ENCODE measurements at places on chromosomes 3 and 15.

DNA sequence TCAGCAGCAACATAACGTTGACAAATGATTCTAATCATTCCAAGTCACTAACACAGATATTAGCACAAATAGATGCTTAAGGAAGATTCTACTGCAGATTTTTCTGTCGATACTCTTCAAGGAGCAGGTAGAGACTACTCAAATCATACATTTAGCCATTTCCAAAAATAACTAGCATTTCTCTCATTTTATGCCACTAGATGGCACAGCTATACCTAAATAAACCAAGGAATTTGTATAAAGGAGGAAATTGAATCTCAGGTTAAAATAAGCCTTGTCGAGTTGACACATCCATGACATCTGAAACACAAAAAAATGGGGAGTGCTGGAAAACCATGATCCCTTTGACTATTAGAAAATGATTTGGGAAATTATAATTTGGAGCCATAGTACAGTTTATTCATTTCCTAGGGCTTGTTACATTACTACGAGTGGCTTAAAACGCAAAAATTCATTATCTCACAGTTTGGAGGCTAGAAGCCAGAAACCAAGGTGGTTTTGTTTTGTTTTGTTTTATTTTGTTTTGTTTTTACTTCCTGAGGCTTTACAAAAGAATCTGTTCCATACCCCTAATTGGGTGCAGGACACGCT, 59.5 kb upstream of the STRIT1 start:
- no peak for DNase-seq

DNA sequence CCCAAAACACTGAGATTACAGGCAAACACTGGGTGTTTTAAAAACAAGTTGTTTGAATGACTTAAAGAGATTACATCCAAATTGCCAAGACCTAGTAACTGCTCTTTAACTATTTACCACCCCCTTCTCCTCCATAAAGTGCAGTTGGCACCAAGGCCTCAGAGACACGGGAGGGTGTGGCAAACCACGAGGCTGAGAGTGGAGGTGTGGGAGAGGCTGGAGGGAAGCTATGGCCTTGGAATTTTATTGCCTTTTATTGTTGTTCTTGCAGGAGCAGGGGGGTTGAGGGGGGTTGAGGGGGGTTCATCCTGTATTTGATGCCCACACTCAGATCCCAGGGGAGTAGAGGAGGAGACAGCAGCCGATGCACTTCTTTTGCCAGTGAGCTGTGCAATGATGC, 75.9 kb upstream of the CTDSPL start:
- DNase-seq, result no peak

DNA sequence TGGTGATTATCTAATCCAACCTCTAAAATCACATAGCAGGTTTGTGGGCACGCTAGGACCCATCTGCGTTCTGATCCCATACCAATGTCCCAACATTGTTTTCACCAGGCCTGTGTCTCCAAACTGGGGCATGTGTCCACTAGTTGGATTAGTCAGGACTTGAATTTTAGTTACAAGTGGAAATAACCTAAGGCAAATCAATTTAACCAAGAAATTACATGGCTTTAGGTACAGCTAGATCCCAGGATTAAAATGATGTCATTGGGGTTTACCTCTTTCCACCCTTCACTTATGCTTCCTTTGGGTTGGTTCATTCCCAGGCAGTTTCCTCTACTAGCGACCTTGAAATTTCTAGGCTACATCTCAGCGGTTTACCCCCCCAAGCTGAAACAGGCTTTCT, 47.2 kb upstream of the PXYLP1 start:
- peak; percentile 95 for DNase-seq

DNA sequence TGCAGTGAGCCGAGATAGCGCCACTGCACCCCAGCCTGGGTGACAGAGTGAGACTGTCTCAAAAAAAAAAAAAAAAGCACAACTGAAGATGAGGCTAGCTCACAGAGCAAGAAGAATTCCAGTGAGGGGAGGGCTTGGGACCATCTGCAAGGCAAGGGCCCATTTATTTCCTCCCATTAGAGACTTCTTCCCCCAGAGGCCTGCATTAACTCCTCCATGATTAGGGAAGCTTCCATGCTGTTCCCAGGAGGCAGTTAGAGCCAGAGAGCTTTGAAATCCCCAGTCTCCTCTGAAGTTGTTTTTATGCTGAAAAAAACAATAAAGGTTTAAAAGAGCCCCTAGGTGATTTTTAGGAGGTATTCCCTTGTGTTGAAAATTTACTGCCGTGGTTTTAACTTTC, 54.3 kb upstream of the ADCY5 start:
- no peak for DNase-seq

DNA sequence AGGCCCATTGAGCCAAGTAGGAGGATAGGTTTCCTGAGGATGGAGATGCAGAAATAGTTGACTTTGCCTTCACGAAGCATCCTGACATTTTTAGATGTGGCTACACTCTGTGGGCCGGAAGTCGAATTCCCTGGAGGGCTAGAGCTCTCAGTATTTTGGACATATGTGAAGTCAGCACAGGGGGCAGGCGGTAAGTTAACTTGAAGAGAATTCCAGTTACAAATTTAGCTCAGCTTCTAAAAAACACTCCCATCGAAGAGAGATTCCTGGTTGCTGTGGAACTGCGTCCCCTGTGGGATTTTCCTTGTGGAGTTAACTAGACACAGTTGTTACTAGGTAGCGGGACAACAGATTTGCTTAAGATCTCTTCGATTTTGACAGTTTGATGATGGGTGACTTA, 161.9 kb upstream of the RGMA start:
- DNase-seq, result no peak

DNA sequence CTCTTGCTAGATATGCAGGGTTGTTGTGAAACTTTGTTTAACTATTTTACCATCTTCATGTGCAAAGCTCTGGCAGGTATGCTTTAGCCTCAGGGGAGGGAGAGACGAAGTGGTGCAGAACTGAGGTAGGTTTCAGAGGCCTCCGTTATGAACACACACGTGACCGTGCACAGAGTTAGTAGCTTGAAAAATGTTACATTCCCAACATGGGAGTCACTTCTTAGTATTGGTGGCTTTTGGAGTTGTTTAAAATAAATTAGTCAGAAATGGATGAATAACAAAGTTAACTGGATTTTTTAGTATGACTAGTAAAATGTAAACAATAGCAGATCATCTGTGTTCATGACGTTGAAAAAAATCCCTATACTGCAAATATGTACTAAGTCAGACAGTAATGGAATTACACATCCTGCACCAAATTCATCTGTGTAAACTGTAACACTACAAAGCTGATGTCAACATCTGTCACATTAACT, 279.6 kb downstream of the KLF13 start:
- peak; percentile 89 for DNase-seq

GRCh38 chr3:71718072-71718471, 7.1 kb downstream of the EIF4E3 start:
- DNase-seq, result no peak

DNA sequence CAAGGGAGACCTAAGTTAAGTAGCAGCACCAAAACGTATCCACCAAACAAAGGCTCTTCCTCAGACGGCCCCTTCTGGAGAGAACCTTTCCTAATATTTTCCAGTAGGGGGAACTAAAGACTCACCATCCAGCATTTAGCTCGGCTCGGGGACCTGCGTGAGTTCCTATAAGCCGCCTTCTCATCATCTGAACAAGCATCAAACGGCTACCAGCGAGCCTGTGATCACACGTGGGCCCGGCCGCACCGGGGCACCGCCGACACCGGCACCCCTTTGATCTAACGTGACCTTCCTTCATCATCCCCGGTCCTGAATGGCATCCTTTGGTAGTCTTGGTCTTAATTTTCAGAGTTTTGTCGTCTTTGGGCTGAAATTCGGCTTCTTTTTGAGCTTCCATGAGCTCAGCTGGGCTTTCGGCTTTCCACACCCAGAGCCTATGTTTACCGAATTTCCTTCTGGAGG, 1.4 kb upstream of the ROBO2 start:
- peak; percentile 49 for DNase-seq

GRCh38 chr15:33126559-33127290, 67.8 kb downstream of the FMN1 start:
- DNase-seq, result peak; percentile 84

- no peak for DNase-seq
Observed at GRCh38 chr15:42474827-42475226, 16.1 kb downstream of the ZNF106 start.

- DNase-seq, result no peak
Observed at GRCh38 chr3:5498981-5499380, 311.5 kb downstream of the EDEM1 start.

DNA sequence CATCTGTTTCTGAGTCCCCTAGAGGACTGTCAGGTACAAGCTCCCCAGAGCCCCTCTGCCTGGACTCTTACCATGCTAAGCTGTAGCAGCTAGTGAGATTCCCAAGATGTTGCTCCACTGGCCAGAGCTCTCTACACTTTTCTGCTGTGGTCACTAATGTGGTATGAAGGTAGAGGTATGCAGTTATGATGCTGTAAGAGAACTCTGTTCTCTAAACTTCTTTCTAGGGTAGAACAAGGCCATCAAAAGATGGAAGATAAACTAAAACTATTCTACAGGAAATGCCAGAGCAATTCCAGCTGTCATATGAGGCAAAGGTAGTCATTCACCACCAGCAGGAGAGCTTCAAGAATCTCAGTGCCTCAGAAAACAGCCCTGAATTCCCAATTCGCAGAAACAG, 517.4 kb upstream of the ARRDC4 start:
- DNase-seq, result no peak

DNA sequence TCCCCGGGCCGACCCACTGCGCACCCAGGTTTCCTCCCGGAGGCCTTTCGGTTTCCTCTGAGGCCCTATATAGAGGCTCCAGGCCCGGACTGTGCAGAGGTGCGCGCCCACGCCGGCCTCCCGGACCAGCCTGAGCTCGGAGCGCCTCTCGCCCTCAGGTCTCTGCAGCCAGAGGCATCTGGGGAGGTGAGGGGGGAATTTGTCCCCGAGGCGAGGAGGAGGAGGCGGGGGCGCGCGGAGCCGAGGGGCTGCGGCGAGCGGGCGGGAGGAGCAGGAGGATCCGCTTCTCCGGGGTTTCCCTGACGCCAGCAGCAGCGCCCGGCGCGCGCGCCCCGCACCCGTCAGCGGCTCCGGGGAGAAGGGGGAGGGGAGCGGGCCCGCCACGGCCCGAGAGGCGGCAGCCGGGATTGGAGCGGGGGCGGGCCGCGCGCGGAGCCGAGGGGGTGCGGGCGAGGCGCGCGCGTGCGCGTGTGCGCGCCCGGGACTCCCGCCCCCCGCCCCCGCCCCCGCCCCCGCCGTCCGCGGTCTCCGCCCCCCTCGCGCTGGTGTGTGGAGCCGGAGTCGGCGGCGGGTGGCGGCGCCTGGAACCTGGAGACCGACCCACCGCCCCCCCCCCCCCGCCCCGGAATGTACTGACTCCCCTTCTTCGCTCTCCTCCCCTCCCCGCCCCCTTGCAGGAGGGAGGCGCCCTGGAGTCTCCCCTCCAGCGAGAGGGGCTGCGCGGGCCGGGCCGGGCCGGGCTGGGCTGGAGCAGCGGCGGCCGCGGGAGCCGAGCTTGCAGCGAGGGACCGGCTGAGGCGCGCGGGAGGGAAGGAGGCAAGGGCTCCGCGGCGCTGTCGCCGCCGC, at the start of gene NEO1:
Gene NEO1 (plus strand): TSS at position 657 of the 846 bp plus-strand sequence. CDS start 213 bp downstream, outside the sequence.
- peak; percentile 60 for DNase-seq
